ENCODE measurements at places on chromosomes 6 and 20.

- DNase-seq = no peak
Observed at GRCh38 chr6:168386973-168387372, 54.0 kb upstream of the SMOC2 start.

DNA sequence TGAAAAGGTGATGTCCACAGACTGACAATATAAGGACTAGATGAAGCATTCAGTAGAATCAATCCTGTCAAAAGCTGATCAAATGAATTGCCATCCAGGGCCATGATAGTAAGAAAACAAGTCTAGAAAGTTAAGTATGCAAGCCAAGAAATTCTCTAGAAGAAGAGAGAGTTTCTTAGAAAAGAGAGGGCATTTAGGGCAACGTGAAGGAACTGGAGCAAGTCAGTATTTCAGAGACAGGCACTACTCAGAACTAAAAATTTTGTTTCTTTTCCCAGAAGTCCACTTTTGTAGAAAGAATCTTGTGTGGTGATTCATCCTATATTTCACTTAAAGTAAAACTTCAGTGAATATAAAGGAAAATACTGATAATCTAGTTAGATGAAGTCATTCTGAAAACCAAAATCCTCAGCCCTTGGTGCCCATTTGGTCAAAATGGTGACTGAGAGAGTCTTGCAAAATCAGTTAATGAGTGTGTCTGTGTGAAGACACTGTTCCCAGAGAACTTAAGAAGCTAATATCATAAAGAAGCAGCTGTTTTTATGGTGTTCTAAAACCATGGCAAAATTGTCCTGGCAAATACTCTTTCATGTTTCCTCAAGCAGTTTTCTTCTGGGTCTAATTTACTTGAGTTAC is 82.2 kb downstream of the COL19A1 start:
- DNase-seq = no peak

DNA sequence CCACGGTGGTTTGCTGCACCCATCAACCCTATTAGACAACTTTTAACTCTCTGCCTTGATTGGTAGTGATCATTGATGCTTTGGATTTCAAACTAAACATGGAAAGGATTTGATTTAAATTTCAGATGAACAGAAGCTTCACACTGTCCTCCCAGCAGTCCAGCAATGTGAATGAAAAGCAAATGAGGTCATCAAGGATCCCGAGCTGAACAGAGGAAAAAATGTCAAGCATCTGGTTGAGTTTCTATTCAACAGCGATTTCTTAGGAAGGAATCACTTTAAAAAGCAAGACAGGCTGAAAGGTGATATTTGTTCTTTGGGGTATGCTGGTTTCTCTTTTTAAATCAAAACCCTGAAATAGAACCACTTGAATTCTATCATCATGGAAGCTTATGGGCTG is 10.6 kb upstream of the SAMD3 start:
- no peak for DNase-seq

DNA sequence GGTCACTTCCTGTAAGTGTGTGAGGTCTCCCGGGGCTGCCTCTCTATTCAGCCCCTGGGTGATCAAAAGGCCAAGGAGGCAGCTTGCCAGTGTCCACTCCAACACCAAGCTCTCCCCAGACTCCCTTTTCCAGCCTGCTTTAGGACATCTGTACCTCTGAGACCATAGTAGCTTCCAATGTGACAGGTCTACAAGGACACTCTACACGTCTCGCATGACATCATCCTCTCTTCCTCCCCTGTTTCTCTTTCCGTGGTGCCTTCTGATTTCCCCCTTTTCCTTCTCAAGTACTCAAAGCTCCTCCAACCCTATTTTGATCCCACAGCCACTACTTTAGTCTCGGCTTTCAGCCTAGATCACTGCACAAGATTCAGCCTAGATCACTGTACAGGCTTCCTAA is 26.4 kb downstream of the HLA-F start:
- no peak for DNase-seq

DNA sequence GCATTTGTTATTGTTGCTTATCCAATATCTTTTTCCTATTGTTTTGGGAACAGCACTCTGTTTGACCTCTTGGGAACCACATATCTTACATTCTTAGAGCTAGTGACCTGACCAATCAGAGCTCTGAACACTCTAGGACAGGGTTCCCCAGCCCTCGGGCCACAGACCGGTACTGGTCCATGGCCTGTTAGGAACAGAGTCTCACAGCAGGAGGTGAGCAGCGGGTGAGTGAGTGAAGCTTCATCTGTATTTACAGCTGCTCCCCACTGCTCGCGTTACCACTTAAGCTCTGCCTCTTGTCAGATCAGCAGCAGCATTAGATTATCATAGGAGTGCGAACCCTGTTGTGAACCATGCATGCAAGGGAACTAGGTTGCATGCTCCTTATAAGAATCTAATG is 226.0 kb upstream of the TSHZ2 start:
- no peak for DNase-seq

- DNase-seq = no peak
Observed at GRCh38 chr6:116411284-116411623, 40.5 kb downstream of the DSE start.

DNA sequence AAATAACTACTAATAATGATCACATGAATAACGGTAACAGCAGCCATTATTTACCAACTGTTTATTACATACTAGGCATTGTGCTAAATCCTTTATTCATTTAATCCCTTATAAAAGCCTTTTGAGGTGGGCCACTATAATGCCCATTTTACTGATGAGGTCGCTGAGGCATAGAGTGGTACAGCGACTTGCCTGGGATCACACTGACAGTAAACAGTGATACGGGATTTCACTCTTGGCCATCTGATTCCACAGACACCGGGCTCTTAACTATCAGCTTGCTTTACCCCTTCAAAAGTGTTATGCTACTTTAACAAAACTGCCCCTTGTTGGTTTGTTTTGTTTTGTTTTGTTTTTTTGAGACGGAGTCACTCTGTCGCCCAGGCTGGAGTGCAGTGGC is 2.2 kb upstream of the RAB22A start:
- DNase-seq = no peak

- DNase-seq = no peak
Observed at GRCh38 chr6:41519745-41520699, 26.2 kb upstream of the FOXP4 start.

DNA sequence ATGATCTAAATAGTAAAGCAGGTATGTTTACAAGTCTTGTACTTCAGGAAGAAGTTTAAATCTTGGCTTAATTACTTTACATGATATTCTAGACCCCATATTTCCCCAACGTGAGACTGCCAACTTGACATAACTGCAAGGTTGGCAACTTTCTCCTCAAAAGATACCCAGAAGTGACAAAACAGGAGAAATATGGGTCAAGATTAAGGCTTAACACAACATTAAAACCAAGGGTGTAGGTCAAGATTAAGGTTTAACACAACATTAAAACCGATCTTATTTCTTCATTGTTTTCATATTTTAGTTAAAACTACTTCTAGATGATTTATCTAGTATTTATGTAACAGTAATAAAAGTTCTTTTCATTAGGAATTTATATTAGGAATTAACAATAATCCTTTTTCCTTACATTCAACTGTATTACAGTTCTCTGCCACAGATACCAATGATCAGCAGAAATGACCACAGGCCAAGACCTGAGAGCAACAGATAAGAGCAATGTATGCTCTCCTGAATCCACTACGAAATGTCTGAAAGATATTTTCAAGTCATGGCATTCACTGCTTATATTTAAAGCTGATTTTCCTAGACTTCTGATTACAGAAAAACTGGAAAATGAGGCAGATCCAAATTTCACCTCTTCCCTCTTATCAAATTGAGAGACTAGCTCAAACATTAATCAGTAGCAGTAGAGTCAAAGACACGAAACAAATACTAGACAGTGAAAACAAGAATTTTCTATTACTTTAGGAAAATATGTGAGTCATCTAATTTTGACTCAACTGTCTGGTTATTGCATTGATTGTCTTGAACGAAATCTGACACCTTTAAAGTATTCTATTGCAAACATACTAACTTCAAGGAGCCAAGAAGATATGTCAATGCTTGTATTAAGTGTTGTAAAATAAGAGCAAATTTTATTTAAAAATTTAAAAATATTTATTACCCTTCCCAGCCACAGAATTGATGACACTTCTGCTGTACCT is 72.3 kb downstream of the RNGTT start:
- no peak for DNase-seq

GRCh38 chr6:32664827-32665362 is 1.6 kb downstream of the HLA-DQB1 start:
- peak; percentile 36 for DNase-seq

DNA sequence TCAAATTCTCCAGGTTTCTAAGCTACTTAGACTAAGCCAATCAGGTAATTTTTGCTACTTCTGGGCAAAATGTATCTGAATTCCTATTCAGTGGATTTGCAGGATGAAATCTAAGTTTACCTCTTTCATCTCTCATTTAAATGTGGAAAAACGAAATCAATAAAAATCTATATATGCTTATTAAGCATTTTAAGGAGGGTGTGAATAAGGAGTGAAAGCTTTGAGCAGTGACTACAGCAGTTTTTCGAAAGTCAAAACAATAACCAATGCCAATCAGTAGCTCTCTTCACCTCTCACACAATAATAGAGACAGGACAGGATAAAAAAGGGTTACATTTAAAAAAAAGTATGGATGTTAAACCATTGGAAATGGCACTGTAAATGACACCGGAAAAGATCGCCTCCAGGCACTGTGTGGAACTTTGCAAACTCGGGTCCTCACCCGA is 476 bp upstream of the BCKDHB start:
- DNase-seq = no peak

DNA sequence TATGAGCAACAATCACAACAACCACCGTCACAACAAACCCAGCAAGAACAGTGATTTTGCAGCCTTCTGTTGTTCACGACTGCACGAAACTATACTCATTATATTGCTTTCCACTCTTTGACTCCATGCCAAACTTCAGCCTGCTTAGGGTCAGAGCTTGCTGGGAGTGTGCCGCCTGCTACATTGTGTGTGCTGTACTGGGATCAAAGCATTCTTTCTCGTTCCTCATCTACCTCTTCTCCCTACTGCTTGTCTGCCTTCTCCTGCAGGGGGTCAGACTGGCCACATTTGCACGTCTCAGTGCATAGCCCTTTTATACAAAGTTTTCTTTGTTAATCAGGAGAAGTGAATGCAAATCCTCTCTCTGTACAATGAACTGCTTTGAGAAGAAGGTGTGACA is 401.6 kb upstream of the CITED2 start:
- no peak for DNase-seq

- DNase-seq = no peak
Observed at GRCh38 chr20:50317609-50318008, 127.0 kb downstream of the CEBPB start.

DNA sequence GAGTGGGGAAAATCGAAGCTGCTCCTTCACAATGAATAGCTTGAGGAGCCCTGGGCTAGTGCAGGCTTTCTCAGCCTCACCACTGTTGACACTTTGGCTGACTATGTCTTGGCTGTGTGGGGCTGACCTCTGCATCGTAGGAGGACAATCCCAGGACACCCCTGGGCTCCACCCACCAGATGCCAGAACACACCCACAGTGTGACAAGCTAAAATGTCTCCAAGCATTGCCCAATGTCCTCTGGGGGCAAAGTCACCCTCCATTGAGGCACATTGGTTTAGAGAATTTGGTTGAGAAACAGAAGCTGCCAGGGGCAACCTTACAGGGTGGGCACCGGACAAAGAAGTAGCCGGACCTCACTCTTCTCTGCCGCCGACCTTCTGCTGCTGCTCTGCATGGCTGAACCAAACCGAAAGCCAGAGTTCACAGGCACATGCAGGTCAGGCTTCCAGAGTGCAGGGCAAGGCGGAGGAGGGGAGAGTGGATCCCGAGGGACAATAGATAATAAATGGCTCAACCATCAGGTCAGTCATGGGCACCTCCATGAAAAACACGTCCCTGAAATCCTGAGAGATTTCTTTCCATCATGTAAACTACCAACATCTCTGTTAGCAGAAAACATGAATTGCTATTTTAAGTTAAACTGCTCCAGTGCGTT is 189.0 kb downstream of the LRFN2 start:
- no peak for DNase-seq

- DNase-seq = no peak
Observed at GRCh38 chr6:168844821-168845609, 404.0 kb downstream of the SMOC2 start.
